Cortex of kidney (tissue), 1 donor: ENCODE measurements at places on chromosomes 11 and 22.

DNA sequence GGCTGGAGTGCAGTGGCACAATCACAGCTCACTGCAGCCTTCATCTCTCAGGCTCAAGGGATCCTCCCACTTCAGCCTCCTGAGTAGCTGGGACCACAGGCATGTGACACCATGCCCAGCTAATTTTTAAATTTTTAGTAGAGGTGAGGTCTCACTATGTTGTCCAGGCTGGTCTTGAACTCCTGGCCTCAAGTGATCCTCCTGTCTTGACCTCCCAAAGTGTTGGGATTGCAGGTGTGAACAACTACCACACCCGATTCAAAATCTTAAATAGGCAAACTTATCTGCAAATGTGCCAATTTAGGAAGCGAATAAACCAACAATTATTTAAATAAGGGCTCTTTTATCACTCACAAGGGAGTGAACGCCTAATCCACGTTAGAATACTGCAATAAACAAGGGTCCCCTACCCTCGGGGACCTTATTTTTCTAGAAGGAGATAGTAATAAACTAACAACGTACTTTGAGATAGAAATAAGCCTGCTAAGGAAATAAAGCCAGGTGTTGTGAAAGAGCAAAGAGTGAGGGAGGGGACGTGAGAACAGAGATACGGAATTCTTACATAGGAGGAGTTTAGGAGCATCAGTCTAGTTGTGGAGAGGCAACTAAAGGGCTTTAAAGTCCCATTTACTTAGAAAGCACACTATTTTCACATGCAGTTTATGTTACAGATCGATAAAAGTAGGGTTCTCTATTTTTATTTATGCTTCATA, 3.0 kb upstream of the WEE1 start:
- no peak for DNase-seq

DNA sequence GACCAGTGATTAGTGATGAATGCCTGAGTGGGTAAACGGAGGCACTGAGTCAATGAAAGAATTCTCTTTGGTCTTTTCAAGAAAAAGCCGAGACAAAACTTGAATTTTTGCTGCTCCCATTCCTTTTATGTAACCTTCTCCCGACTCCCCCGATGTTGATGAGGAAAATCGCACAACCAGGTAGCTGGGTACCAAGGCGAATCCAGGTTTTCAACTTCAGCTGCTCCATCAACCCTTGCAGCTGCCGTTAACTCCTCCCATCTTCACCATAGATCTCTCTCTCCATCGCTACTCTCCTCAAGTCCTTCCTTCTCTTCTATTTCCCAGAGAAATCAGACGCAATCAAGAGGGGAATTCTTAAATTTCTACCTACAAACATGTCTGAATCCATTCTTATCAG, 611 bp upstream of the USP2 start:
- no peak for DNase-seq

GRCh38 chr11:8598506-8598905, 4.5 kb upstream of the STK33 start:
- DNase-seq: no peak

GRCh38 chr22:17706947-17707346, 67.3 kb downstream of the BID start:
- DNase-seq: no peak

DNA sequence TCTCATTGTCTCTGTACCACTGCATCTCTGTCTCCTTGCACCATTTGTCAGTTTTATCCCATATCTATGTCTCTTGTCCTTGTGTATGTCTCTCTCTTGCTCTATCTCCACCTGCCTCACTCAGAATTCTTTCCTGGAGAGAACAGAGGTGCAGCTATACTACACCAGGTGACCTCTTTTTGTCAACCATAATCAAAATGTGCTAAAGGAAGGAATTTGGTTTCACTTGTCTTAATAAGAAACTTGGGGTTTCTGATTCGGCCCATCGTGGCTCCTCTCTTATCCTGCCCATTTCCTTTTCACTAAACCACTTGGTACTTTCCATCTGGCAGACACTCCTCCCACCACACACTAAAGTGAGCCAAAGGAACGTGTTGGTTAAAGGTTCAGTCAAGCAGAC, 2.0 kb upstream of the C11orf42 start:
- no peak for DNase-seq

DNA sequence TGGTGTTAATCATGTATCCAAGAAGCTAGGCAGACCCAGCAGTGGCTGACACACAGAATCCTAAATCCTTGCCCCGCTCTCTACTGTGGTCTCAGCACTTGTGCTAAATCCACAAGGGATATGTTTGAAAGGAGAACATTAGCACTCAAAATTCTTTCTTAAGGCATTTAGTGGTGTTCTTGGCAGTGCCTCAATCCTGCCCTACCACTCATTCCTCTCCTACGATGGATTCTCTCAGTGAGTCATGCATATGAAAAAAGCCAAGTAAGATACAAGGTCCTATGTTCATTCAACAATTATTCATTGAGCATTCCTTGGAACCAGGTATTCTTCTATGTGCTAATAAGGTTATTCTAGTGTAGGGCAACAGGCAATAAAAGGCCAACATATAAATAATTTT, 31.2 kb downstream of the RRP8 start:
- no peak for DNase-seq

DNA sequence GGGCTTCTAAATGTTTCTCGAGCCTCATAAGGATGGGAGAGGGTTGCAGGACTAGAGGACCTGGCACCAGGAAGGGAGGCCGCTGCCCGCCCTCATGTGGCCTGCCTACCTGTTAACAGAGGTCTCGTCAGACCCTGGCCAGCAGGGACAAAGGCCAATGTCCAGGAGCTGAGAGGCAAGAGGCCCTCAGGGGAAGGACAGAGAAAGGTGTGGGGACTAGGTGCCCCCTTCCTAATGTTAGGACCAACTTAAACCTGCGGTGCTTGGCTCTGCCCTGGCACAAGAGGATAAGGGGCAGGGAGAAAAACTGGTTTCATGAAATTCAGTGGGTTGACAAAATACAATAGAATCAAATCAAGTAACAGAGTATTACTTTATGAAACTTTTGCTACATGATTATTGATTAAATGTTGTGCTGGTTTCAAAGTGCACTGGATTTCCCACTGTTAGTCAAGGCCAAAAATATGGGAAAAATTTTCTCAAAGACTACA, 20.0 kb upstream of the SYT12 start:
- DNase-seq: no peak

- DNase-seq: no peak
These were observed 7.0 kb downstream of the OR51B5 start for GRCh38 chr11:5336331-5336730.

DNA sequence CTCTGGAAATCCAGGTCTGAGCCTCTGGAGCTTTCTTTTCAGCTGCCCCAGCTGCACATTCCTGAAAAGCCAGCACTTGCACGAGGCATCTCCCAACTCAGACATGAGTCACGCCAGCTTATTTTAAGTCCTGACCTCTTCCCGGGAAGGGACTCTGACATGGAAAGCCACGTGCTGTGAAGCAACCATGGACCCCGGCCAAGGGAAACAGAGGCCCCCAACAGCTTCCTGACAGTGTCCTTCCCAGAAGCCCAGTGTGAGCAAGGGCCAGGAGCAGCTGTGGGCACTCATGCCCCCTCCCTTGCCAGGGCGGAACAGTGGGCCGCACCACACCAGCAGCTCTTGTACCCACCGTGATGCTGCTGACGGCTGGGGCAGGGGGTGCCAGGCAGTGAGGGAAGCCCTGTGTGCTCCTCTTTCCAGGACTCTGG, 118.8 kb upstream of the CADM1 start:
- DNase-seq: no peak

DNA sequence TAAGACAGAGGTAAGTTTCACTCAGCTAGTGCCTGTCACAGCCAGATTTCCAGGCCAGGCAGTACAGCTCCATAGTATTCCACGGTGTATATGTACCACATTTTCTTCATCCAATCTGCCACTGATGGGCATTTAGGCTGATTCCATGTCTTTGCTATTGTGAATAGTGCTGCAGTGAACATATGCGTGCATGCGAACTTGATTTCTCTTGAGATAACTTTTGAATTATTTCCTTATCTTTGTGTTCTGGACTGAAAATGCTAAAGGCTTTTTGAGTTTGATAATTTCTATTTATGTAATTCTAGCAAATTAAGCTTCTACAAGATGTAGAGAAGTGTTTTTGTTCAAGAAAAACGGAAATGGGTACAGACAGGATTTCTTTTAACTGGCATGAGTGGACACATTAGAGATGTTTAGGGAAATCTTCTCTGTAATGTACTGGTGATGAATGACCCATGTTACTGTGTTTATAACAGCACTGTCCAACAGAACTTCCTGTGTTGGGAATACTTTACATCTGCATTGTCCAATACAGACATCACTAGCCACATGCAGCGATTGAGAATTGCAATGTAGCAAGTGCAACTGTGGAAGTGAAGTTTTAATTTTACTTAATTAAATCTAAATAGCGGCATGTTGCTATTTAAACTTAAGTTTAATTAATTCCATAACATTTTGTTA, 151.3 kb downstream of the CADM1 start:
- DNase-seq: no peak

GRCh38 chr11:124176925-124177715, 6.0 kb upstream of the OR10D3 start:
- no peak for DNase-seq

- no peak for DNase-seq
These were observed 39.1 kb upstream of the CREB3L1 start for GRCh38 chr11:46238078-46238966.

- DNase-seq: no peak
These were observed 44.9 kb downstream of the WNT11 start for GRCh38 chr11:76161261-76161961.

GRCh38 chr22:40412441-40412840, 42.0 kb downstream of the SGSM3 start:
- DNase-seq: no peak

DNA sequence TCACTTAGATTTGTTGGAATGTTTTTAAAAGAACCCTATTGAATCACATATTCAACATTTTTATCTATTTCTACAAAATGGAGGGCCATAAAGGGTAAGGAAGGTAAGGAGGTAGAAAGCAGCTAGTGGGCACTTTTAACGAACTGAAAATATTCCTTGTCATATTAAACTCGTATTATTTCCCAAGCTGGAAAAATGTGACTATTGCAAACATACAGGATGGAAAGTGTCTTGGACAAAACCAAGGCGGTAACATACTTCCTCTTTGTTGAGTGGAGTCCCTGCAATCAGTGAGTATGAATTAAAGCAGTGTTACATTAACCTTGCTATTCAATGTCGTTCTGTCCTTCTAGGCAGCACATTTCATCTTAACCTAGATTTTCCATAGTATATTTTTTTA, 165.6 kb downstream of the RCN1 start:
- DNase-seq: no peak

- DNase-seq: no peak
These were observed 35.4 kb downstream of the EMSY start for GRCh38 chr11:76480241-76480640.

- no peak for DNase-seq
These were observed 98.0 kb upstream of the ASPHD2 start for GRCh38 chr22:26330971-26331625.

- no peak for DNase-seq
These were observed 106.3 kb upstream of the TOP3B start for GRCh38 chr22:22088658-22089458.

GRCh38 chr11:114080219-114080618, 20.7 kb downstream of the ZBTB16 start:
- no peak for DNase-seq

DNA sequence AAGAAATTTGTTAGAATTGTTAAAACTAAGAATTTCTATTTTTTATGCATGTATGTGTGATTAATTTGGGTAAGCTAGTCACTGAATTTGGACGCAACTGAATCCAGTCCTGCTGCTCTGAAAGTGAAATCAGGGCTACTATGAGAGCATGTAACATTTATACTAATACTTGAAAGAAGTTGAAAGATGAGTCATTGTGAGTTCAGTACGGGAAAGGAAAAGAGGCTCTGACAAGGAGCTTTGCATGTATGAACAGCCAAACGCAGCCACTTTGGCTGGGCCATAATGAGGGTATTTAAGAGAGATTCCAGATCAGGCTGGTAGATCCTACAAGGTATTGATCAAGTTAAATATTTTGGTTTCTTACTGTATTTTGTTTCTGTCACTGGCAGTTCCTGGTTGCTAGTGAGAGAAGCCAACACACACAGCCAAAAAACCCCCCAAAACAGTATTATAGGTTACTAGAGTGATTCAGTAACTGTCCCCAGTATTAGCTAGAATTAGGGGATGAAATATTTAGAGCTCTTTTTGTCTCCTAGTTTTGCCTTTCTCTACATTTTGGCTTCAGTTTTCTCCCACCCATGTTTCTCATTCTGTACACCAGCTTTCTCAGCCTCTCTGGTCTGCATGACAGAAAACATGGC, 14.1 kb downstream of the AASDHPPT start:
- DNase-seq: no peak

DNA sequence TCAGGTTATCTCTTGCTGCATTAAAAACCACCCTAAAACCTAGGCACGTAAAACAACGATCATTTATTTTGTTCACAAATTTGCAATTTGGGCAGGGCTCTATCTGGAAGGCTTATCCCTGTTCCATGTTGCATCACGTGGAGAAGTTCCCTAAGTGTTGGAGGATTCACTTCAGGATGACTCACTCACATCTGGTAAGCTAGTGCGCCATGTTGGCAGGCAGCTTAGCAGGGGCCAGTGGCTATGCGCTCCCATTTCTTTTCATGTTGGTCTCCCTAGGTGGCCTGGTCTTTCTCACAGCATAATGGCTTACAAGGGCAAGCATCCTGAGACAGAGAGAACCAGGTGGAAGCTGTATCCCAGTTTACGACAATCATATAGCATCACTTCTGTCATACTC, 226.8 kb downstream of the BLID start:
- DNase-seq: no peak
